ENCODE measurements at places on chromosomes 11 and 22. TPM values are rescaled to one million over a fixed set of nuclear protein-coding genes. Genes with fewer than 3 reads are reported as not detected.

DNA sequence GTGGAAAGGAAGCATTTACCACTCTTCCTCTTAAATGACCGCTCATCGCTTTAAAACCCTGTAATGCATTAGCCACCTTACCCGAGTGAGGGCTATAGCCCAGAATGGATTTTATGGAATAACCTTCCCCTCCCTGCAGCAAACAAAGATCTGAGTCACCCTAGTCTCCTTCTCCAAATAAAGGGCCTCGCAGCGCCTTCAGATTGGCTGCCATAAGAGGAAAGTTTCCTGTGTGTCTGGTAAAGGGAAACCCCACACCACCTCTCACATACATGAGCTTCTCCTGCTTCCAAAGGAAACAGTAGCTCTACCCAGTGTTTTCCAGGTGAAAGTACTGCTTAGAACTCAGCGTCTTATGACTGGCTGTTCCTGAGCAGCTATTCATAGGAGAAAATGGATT, 47.8 kb downstream of the PPP2R1B start:
- H3K36me3 ChIP-seq = peaks cover 4% of the 10 kb centered on the region
- no peak for DNase-seq
- H3K4me3 ChIP-seq = no peak overlapping the region
- H3K27ac ChIP-seq = no peak overlapping the region

- no peak for DNase-seq
- no peaks in the 10 kb centered on the region for H3K4me1 ChIP-seq
- no peak overlapping the region for H3K4me3 ChIP-seq
- no peak overlapping the region for H3K27ac ChIP-seq
- H3K27me3 ChIP-seq = no peaks in the 10 kb centered on the region
Observed at GRCh38 chr11:73315293-73316020, 7.4 kb downstream of the ARHGEF17 start.

DNA sequence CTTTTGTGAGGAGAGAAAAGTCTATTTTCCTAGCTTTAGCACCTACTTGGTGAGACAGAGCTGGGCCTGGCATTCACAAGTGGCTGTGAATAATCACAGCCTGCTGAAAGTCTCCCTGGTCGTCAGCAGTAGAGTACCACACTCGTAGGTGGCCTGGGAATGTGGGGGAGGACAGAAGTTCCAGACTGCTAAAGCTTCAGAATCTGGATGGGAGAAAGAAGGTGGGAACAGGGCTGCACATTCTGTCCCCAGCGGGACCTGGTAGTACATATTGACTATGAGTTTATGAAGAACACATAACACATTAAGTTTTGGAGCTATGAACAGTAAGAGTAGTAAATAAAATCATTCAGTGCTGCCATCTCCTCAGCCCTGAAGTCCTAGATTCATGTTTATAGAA, 19.0 kb upstream of the LIMK2 start:
- no peak overlapping the region for H3K4me3 ChIP-seq
- no peak for DNase-seq
- peaks cover 7% of the 10 kb centered on the region for H3K36me3 ChIP-seq
- no peaks in the 10 kb centered on the region for H3K27me3 ChIP-seq
- no peaks in the 10 kb centered on the region for H3K4me1 ChIP-seq

Gene C11orf97
- not detected for total RNA-seq

Measured in activated naive CD8-positive, alpha-beta T cell treated with anti-CD3 and anti-CD28 coated beads for 36 hours (primary cell).